Activated T-helper 17 cell treated with anti-CD3 and anti-CD28 coated beads, Interleukin-2, amount 50 U/mL, for 72 hours (primary cell): ENCODE measurements at places on chromosomes 5 and 9. TPM values are rescaled to one million over a fixed set of nuclear protein-coding genes. Genes with fewer than 3 reads are reported as not detected.

GRCh38 chr5:92106808-92107207, 723.7 kb upstream of the ARRDC3 start:
- ATAC-seq = no peak

DNA sequence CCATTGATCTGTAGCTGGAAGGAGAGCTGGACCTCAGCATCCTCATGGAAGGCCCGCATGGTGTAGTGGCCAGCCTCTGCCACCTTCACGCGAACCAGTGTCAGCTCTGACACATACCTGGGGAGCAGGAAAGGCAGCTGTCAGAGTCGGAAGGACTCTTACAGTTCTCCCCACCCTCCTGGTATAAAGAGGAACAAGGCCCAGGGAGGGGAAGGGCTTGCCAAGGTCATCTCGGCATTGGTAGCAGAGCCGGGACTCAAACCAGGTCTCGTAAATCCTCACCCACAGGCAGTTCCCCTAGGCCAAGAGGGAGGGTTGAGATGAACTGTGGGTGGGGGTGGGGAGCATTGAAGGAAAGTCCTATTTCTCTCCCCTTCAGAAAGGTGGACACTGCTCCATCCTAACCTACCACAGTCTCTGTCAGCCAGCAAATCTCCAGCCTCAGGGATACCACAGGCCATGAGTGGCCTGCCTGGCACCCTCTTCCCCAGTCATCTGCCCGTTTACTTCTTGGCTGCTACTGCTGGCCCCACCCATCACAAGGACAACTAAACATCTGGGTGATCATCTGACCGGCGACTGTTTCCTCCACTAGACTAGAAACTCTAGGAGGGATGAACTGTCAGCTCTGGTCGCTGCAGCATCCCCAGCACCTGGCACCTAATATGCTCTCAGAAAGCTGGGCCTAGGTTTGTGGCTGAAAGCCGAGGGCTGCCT, 23.5 kb downstream of the PDGFRB start:
- no peak for ATAC-seq

- ATAC-seq = no peak
Measured at GRCh38 chr9:131361202-131361833, 32.6 kb upstream of the PRRC2B start.

GRCh38 chr5:83645936-83646335, 74.7 kb downstream of the HAPLN1 start:
- no peak for ATAC-seq

DNA sequence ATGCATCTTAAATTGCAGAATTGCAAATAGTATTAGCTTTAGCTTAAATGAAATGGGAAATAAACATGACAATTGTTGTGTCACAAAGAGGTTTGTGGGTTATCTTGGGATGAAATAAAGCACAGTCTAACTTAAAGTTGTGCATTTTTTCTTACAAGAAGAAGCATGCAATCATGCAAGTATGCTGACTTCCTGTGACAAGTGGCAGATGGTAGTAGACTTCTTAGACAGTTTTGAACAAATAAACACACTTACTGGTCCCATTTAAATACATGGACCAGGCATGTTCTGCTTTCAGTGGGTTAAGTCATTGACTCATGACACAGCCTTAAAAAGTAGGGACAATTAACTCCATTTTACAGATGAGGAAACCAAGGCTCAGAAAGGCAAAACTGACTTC, 15.9 kb upstream of the C5orf63 start:
- ATAC-seq = no peak

DNA sequence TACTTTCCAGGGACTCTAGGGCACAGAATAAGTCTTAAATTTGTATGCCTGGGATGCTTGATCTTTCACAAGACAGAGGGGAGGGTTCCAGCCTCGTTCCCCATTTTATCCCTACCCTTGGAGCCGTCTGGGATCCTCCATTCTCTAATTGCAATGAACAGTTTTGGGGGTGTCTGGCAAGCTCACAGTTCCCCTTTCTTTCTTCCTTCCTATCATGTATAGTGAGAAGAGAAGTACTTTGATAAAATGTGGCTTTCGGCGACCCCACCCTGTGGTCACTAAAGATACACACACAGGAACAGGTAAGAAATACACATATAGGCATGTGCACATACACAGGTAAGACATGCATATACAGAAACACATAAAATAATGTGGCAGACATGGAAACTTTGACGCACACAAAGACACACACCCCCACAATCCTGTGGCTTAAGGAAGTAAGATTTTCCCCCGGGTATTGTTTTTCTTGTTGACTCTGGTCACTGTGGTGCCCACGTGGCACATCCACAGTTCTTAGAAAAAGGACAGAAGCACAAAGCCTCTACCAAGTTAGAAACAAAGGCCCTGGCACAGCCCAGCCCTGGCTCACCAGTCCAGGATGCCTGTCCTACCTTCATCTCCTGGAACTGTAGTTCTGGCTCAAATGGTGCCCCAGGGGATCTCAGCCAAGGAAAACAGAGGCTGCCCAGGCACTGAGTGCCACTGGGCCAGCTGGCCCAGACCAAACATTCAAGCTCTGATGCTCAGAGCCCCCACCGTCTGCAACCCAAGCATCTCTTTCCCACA, 6.3 kb upstream of the SMU1 start:
- peak; percentile 54 for ATAC-seq

DNA sequence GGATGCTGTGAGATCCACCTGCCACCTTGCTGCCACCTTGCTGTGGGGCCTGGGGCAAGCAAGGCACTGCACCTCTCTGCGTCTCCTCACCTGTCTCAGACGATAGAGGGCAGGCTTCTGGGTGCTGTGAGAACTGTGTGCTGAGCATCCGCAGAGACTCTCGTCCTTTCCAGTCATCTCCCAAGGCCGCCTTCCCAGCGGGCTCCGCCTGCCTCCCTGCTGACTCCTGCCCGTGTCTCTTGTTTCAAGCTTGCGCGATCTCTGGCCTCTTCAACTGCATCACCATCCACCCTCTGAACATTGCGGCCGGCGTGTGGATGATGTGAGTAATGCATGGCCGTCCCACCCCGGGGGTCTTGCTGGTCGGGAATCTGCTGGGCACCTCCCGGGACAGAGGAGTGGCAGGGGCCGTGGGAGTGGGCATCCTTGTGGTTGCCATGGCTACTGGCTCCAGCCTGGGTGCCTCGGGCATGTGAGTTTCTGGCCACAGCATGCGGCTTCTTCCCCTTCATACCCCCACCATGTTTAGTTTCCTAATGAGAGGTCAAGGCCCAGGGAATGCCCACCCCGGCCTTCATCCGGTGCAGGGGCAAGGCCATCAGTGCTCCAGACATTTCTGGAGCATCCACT, 3.6 kb downstream of the CACFD1 start:
- ATAC-seq = no peak

DNA sequence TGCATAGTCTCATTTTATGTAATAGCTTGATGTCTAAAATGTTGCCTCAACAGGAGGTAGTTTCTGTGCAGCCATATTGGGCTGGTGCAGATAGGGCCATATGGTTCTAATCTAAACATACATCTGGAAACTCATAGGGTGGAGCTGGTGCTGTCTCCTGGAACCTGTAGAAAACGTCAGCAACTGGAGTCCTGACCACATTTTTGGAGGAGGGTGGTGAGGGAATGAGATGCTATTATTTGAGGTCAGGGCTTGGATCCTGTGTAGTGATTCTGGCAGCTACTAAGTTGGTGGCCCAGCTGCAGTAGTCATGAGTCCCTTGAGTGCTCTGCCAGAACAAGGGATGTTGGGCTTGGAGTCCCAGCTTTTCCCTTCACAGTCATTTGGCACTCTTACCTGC, 14.1 kb downstream of the MAN2A1 start:
- no peak for ATAC-seq

DNA sequence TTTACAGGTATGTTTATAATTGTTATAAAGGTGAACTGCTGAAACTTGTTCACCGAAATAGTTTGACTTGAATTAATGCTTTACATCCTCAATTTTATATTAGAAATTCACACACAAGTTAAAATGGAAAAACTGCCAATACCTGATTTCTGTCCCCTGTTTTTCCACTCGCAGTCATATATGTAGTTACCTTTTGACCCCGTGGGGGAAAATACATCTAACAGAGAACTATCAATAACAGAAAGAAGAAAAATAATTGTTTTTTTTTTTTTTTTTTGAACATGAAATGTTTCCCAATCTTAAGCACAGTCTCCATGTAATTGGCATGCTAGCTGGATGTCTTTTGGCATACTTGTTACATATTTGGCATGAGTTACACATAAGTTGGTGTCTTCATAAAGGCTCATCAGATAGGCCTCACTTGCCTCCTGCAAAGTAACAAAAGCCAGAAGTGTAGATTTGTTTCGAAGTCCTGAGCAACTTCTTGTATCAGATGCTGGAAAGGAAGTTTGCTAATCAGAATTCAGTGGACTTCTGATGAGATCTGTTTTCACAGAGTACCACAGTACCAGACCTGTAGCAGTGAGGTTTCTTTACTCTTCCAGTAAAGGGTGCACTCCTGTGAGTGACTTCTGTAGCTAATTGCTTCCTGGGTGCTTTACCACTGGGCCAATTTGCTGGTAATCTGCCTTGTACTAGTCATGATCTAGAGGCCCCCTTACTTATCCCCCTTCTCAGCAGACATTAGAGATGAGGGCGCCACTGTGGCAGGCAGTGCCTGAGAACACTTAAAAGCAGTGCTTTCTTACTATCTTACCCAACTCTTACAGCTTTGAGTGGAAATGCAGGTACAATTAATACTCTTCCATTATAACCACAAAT, 36.2 kb upstream of the CXXC5 start:
- ATAC-seq = peak; percentile 67

DNA sequence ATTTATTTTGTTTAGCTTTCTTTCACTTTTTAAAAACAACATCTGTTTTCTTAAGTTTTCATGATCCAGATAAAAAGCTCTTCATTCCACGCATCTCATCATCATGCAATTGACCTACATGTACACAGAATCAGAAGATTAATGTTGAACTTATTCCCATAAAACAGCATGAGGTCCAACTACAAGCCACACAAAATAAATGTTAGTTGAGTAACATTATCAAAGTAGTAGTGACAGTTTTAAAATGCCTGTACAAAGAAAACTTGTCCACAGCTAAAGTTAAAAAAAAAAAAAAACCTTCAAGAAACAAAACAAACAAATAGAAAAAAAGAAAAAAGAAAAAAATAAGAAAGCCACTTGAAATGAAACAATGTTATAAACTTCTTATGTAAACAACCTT, 846.3 kb downstream of the TLE1 start:
- ATAC-seq = no peak

GRCh38 chr5:150059623-150060022, 26.7 kb downstream of the CSF1R start:
- no peak for ATAC-seq

DNA sequence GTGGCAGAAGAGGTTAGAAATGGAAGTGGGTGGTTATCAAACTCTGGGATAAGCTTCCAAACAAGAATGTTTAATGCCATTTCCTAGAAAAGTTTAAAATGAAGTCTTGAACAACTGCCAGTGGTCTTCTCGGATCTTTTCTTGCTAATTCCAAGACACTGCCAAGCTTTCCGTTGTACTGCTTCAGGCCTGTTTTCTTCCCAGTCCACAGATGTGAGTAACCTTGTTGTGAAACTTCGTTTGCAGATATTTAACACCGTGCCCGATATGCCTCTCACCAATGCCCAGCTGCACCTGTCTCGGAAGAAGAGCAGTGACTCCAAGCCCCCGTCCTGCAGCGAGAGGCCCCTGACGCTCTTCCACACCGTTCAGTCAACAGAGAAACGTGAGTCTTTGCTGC, 269.8 kb downstream of the NR3C1 start:
- no peak for ATAC-seq

DNA sequence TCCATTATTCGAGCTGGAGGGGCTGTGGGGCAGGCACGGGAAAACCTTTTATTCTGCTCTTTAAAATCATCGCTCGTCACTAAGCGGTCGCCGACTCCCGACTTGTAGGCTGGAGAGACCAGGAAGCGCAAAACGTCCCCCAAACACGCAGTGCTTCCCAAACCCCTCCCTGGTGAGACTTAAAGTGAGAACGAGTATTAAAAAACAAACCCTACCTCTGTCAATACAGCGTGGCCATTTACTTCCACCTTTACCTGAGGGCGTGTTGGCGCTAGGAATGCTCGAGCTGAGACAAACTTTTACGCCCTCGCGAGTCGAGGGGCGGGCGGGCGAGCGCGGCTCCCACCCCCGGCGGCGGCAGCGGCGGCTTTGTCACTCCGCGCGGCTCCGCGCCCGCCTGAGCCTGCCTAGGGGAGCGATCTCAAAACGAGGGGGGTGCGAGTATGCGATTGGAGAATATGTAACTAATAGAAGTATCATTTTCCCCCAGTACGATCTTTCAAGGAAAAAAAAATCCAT, at the start of gene NR2F1-AS1:
Gene NR2F1-AS1 (minus strand): TSS at position 293 of the 519 bp plus-strand sequence.
- peak; percentile 41 for ATAC-seq

DNA sequence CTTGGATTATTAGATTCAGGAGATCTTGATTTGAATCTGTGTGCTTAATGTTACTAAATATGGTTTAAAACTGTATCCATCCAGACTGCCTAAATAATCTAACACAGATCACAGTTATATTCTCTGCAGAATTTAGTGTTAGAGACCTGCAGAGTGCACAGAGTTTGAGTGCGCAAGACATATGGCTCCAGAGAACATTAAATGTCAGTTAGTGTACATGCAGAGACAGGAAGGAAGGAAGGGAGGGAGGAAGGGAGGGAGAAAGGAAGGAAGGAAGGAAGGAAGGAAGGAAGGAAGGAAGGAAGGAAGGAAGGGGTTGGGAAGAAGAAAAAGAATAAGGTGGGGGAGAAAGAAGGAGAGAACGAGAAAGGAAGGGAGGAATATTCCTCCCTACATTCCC, 210.0 kb upstream of the COX7C start:
- ATAC-seq = no peak

- ATAC-seq = no peak
Measured at GRCh38 chr5:151227918-151228447, 4.1 kb upstream of the CCDC69 start.

DNA sequence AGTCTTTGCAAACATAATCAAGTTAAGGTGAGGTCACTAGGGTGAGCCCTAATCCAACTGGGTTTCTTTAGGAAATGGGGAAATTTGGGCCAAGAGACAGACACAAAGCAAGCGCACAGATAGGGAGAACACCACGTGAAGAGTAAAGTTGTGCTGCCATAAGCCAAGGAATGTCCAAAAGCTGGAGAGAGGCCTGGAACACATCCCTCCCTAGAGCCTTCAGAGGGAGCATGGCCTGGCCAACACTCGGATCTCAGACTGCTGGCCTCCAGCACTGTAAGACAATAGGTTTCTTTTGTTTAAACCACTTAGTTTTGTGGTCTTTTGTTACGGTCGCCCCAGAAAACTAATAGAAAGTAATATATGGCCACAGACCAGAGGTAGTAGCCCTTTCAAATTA, 8.1 kb upstream of the ROR2 start:
- no peak for ATAC-seq

Gene FAM153A
- total RNA-seq = 127 TPM

Gene HNRNPK
- total RNA-seq = 542 TPM

Gene ZFP37
- total RNA-seq = 1.6 TPM

Gene SLC25A48
- not detected for total RNA-seq

Gene IRX4
- not detected for total RNA-seq

Gene CCDC192
- total RNA-seq = not detected

Gene SLCO4C1
- total RNA-seq = 0.04 TPM

Gene NDUFA8
- total RNA-seq = 36.8 TPM
